ENCODE measurements at places on chromosomes 1 and 21.

DNA sequence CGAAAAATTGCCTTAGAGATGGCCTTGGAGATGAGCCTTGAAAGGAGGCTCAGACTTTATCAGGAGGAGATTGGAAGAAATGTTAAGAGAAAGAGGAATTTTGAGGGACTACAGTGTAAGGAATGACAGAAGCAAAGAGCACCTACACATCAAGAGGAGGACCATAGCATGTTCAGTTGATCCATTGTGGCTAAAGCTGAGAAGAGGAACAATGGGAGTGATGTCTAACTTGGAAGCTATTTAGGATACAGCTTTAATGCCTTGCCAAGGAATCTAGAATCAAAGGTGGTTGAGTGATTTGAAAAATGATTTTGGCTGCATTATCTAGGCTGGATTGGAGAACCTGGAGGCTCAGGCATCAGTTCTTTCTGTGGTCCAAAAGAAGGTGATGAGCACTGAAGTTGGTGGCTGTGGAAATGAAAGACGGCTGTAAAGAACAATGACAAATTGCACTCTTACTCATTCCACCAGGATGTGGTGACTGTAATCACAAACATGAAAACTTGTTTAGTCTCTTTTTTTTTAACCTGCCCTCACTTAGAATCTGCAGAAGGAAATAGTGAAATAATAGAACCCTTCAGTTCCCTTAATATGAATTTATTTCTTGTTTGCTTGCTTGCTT, 11.3 kb downstream of the FAM20B start:
- DNase-seq, result no peak

DNA sequence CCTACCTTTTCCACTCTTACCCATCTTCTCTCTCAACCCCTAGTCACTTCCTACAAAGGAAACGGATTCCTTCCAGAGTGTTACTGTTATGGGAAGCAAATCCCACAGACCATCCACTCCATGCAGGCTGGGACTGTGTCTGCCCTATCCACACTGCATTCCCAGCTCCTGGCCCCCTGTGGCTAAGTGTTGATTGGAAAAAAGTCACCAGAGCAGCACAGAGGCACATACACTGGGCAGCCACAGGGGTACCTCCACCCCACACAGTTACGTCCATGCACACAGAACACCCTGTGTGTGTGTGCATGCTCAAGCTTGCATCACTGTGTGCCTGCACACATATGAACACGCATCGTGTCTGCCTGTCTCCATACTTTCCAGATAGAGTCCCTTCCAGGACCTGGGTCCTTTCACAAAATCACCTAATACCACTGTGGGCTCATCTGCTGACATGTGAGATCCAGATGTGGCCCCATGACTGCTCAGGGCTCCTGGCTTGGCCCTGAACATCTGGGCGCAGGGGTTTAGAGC, 4.2 kb upstream of the SERINC2 start:
- DNase-seq, result no peak

DNA sequence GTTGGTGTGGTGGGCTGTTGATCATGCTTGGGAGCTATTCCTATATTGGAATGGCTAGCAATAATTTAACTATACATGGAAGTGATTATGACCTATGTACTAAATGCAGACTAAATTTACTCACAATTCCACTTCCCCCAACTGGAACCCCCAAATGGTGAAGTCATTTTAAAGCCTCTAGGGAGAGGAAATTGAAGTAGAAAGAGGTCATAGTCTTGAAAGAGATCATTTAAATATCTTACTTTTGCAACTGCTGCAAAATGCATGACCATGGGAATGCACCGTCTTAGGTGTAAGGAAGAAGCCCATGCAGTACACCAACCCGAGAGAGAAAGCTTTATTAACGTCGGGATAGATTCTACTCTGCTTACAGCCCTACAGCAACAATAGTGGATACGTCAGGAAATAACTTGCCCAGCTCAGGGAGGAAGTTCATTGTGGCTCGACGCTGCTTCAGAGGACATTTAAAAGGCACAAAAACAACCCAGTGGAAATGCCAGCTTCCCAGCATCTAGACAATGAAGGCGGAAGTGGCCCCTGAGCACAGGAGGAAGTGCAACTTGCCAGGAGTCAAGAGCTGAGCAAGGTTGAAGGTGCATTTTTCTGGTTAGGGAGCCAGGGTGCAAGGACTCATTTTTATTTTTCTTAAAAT, 26.5 kb downstream of the CYYR1 start:
- DNase-seq, result no peak

- DNase-seq, result peak; percentile 43
Measured at GRCh38 chr1:210250665-210250997, 18.0 kb downstream of the SERTAD4 start.

DNA sequence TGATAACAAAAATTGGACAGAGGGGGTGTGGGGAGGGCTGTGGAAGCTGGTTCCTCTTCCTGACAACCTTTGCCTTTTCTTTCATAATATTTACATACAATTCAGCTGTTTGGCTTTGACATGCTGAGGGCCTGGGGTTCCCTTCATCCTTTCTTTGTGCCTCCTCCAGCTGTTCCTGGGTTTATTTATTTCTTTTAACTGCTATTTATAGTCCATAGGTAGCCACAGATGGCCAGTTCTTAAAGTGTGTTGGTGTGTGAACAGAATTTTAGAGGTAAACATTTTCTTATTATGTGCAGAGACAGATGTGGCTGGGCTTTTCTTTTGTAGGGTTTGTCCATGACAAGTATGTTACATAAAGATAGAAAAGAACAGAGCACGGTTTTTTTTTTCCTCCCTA, 34.1 kb upstream of the CNIH3 start:
- DNase-seq, result no peak

DNA sequence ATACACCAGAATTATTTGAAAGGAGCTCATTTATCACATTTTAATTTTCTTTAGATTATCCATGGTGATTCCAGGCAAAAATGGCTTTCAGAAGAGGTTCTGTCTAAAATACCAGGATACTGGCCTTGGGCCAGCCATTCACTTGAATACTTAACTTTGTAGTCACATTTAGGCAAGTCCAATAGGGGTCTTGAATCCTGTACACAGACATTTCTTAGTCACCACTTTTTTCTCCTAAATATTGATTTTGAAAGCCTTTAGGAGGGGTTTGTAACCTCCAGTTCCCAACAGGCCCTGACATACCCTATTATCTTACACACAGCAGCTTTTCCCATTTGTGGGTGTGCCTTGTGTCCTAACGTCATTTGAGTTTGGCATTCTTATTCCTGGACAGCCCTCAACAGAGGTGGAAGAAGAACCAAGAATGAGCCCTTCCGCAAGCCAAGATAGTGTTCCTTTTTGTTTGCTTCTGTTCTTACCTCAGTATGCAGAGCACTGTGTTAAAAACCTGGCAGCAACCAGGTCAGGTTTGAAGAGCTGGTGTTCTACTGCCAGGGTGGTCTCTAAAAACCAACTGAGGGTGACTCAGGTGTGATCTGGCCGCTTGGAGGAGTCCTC, 19.5 kb downstream of the MAP3K7CL start:
- no peak for DNase-seq

DNA sequence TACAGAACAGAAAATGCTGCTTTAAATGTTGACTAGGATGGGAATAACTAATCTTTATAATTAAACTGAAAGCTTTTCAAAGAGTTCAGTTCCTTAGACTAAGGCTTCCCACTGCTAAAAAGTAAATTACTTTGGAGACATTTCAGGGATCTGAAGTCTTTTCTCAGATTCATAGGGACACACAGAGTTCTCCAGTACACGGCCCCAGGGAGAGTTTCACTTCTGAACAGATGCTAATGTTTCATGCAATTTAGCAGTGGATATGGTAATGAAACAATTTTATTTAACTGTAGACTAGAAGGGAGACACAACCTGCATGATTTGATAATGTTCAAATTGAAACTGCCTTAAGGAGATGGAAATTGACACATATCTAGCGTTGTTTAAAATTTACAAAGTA, 1282.6 kb downstream of the NCAM2 start:
- DNase-seq, result no peak

DNA sequence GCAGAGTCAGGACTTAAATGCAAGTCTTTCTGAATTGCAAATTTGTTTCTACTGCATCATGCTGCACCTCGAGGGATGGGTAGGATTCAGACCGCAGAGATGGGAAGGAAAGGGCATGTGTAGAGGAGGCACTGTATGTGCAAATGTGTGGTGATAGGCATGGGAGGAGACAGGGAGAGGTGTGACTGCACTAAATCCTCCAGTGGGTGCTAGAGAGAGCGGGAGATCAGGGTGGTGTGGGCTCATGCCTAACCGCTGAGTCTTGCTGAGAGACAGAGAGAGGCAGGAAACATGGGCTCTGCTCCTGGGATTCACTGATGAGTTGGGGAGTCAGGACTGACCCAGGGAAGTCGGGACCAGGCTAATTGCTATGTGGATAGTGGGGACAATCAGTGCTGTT, 61.1 kb downstream of the PTPRU start:
- no peak for DNase-seq

DNA sequence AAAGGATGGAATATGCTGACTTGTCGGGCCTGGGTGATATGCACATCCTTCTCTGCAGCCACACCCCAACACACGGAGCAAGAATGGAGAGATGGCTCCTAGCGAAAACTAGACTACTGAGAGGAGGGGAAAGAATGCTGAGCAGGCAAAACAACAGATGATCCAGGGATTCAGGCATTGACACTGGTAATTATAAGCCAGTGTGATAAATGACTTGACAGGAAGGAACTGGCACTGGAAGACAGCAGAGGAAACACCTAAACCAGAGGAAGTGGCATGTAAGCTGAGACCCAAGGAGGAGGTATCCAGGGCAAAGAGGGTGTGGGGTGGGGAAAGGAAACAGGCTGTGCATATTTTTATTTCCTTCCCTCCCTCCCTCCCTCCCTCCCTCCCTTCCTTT, 31.7 kb upstream of the KHDRBS1 start:
- DNase-seq, result no peak

- no peak for DNase-seq
Measured at GRCh38 chr1:175902281-175902680, 158.9 kb upstream of the TNR start.

GRCh38 chr1:7898962-7899361, 41.7 kb downstream of the TNFRSF9 start:
- DNase-seq, result no peak

GRCh38 chr1:45998020-45998617, 134.3 kb downstream of the PIK3R3 start:
- no peak for DNase-seq

DNA sequence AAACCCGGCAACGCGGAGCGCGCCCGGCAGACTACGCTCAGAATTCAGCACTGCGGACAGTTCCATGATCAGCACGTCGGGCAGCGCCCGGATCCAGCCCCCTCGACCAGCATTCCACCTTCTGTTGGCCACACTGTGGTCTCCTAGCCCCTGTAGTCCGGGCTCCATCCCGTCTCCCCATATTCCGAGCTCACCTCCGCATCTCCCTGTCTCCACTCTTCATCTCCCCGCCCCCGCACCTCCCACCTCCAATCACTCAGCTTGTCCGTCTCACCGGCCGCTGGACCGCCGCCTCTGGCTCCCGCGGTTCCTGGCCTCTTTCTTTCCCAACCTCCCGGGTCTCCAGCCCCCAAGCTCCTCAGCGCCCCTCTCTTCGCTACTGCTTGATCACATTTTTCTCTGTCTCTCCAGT, 500 bp downstream of the EPHA10 start:
- DNase-seq, result no peak

DNA sequence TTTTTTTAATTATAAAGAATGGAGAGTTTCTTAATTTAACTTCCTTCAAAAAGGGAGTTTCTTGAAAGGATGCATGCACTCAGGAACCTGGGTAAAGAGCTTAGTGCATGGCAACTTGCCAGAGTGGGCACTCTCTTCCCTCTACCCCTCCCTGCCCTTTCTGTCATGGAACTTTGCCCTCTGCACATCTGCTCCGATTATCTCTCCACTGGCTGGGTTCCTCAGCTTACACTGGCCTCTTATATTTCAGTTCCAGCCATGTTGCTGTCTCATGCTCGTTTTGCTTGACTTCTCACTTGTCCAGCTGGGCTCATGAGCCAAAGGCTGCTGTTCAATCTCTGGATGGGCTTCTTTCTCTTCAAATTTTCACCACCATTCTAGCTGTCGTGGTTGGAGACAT, 87.0 kb downstream of the NCAM2 start:
- DNase-seq, result no peak

GRCh38 chr1:240402326-240402725, 209.6 kb downstream of the GREM2 start:
- DNase-seq, result no peak

DNA sequence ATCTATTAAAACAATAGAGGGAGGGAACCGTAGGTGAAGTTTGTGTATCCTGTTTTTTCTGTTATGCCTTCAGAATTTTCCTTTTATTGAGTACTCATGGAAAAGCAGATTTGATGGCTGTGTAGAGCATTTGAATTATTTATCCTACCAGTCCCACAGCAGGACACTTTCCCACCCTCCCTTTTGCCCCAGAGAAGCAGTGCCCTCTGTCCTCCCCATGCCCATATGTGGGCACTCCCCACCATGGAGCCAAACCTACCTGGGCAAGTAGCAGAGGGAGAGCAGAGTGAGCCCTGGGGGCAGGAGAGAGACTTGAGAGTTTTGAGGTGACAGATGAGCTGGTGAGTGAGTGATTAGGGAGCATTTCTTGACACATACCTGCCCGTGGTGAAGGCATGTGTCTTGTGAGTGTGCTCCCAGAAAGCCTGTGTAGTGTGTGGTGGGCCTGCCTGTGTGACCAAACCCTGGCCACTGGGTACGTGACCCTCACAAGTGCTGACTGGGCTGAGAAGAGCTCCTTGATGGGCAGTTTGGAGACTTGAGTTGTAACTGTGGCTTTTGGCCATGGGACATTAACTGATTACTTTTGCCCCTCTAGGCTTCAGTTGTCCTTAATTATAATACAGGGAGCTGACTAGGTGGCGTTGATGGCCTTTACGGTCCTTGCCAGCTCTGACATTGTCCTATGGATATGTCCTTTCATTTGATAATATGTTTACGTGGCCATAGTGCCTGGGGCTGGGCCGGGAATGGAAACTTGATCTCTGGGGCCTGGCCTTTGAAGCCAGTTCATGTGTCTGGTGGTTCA, 3.6 kb downstream of the PSEN2 start:
- DNase-seq, result no peak

- DNase-seq, result no peak
Measured at GRCh38 chr1:73909043-73909562, 288.9 kb downstream of the LRRIQ3 start.

DNA sequence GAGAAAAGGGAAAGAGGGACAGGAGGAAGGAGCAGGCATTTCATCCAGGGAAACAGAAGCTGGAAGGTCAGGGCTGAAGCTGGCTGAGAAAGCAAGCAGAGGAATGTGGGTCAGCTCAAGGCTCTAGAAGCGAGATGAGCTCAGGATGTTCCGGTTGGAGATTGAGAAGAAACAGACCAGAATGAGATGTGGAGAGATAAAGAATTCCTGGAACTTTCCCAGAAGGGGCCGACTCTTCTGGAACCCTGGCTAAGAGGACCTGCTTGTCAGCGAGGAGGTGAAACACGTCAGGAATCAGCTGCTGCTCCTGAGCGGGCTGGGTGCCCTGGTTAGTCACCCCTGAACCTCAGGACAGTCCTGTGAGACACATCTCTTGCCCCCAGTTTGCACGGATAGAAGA, 75.9 kb downstream of the HUNK start:
- no peak for DNase-seq

Data from NCI-H1417 treated with DMSO at 0.1 percent for 48 hours (cell line).